Fibroblast of mammary gland (primary cell): ENCODE measurements at places on chromosomes 7 and 10.

DNA sequence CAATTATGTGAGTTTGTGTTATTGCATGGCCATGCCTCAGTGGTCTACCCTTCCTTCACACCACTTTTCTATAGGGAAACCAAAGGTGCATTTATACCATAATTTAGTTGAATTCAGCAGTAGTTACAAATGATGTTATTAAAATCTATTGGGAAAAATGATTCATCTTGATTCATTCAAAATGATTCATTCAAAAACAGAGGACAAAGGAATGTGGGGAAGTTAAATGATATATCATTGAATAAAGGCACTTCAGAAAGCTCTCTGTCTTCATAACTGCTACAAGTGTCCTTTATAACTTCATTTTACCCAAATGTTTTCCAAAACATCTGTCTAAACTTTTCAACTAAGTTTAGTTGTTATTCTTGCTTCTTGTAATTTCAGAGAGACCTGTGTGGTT, 722.9 kb downstream of the GRM8 start:
- no peak for DNase-seq

DNA sequence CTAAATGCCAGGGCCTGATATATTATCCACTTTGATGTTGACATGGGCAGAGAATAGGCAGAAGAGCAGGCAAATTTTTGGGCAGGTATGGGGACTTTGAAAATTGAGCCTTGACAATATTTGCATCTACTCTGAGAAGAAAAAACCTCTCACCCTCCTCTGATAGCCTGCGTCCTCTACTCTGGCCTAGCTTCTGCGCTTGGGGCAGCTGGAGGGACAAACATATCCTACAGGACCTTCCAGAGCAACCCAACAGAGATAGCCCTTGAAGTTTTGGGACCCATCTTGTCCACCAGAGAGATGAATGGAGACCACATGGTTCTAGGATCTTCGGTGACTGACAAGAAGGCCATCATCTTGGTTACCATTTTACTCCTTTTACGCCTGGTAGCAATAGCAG, at the start of gene TAS2R60:
Gene TAS2R60 (plus strand): TSS at position 301 of the 400 bp plus-strand sequence. CDS start 0 bp downstream, at position 301.
- no peak for DNase-seq

- peak; percentile 52 for DNase-seq
Observed at GRCh38 chr10:129968853-129969183, 4.7 kb upstream of the EBF3 start.

DNA sequence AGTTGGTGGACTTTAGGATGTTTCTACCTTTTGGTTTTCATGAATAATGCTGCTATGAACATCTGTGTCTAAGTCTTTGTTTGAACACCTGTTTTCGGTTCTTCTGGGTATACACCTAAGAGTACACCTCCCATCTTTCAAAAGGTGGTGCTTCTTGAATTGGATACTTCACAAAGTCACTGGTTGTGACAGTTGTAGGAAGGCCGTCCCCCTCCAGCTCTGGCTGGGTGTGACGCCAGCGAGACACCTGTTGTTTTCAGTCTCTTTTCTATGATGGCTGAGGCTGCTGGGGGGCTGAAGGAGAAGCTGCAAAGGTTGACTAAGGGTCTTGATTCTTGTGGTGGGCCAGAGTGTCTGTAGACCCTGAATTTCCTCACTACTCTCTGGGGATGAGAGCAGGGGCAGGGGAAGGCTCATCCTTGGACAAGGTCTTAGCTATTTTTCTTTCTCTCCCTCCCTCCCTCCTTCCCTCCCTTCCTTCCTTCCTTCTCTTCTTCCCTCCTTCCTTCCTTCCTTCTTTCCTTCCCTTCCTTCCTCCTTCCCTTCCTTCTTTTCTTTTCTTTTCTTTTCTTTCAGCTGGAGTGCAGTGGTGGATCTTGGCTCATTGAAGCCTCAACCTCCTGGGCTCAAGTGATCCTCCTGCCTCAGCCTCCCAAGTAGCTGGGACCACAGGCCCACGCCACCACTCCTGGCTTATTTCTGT, 5.6 kb downstream of the NEURL1 start:
- DNase-seq, result no peak

DNA sequence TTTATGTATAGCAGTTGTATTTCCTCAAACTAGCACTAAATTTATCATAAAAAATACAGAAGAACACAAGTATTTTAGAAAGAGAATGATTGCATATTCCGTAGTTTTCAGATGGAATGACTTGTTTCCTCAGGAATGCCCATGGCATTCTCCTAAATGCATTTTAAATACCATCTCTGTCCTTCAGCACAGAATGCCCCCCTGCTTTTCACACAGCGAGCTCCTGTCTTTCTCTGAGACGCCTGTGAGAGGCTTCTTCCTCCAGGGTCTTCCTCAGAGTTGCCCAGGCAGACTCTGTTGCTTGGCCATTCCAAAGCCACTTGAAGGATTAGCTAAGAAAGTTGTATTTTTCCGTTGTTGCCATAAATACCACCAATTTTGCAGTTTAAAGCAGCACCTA, 10.1 kb downstream of the LANCL2 start:
- DNase-seq, result no peak

- DNase-seq, result no peak
Observed at GRCh38 chr10:29607576-29607975, 27.2 kb downstream of the SVIL start.

DNA sequence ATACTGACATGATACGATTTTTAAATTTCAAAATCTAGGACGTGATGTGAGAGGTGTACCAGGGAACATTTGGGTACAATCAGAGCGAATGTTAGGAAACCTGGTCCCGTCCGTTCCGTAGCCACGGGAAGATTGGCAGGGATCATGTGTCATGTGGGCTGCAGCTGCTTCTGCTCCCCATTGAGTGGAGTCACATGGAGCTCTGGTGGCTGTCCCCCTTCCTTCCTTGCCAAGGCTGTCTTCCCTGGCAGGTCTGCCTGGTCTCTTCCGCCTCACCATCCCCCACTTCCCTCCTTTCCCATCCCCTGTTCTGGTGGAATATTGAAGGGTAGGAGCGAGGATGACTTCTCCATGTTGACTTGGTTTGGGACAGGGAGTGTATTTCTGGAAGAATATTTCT, 33.8 kb upstream of the FAM180A start:
- DNase-seq, result no peak

GRCh38 chr7:38709123-38709522, 78.0 kb upstream of the AMPH start:
- no peak for DNase-seq

GRCh38 chr7:38932509-38933168, 23.6 kb upstream of the VPS41 start:
- DNase-seq, result peak; percentile 48

- DNase-seq, result peak; percentile 25
Observed at GRCh38 chr7:107387128-107387527, 82.7 kb upstream of the GPR22 start.

DNA sequence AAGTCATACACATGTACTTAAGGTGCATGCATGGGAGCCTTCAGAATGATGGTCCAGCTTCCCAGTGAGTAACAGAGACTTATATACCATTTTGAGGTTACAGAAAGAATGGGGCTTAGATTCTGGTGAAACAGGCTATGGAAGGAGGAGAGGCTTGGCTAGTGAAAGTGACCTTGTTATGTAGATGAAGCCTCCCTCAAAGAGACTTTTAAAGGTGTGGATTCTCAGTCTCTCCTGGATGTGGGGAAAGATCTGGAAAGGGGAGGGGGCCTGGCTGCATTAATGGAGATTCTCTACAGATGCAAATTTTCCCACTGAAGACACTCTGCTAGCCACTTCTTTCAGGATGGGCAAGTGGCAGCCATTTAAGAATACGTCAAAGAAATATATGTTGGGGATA, 5.5 kb downstream of the RASSF4 start:
- DNase-seq, result no peak

DNA sequence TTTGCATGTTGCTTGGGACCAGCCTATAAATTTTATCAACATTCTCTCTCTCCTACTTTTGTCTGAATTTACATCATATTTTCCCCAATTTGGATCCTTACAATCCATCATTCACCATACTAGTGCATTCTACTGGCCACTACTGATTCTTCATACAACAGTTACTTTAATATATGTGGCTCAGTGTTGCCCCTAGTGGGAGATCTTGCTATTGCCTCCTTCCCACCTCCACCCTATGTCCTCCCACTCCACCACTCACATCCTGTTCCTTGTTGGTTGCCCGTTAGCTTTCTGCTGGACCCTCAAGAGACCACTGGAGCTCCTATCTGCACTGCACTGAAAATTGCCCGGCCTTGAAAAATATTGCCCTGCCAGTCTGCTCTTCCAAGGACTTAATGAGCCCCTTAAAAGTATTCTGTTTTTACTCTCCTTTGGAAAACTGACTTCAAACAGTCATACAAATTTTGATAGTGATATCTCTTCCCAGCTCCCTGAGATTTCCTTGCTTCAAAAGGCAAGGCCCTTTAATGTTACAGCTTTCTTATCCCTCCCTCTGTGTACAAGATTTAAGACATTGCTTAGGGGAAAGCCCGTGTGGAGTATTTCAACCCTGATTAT, 243.2 kb upstream of the TMEM229A start:
- no peak for DNase-seq

- DNase-seq, result no peak
Observed at GRCh38 chr7:7327423-7327822, 145.1 kb downstream of the C1GALT1 start.

- DNase-seq, result no peak
Observed at GRCh38 chr7:50416527-50417182, 33.5 kb downstream of the FIGNL1 start.

- peak; percentile 5 for DNase-seq
Observed at GRCh38 chr10:22556774-22557173, 157.6 kb downstream of the PIP4K2A start.

DNA sequence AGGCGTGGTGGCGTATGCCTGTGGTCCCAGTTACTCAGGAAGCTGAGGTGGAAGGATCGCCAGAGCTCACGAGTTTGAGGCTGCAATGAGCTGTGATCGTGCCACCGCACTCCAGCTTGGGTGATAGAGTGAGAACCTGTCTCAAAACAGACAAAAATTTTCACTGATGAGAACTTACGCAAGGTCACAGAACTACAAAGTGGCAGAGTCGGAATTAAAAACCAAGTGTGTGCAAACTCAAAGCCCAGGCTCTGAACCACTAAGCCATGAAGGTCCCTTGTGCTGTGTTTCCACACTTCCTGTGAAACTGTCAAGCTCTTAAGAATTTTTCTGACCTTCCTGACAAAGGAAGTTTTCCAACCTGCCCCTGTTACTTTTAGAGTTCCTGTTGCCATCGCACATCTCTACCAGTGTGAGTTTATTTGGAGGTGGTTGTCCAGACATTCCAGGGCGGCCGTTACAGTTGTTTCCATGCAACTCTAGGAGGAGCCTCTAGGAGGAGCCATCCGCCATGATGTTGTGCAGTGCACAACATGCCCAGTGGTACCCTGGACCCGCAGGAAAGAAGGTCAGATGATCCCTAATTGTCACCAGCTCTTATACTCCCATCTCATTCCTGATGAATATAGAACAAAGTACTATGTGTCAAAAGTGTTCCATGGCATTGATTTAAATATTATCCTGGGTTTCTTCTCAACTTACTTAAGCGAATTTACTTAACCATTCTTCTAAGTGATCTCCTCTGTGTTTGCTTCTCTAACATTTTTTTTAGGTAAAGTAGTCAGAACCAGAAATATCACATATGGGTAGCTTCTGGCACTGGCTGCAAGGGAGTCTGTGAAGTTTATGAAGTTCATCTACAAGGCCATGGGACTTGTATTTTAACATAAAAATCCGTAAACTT, 49.0 kb upstream of the LYZL1 start:
- peak; percentile 40 for DNase-seq

GRCh38 chr10:3525832-3526449, 259.1 kb downstream of the KLF6 start:
- DNase-seq, result peak; percentile 100

GRCh38 chr10:14450041-14450491, 119.3 kb upstream of the FRMD4A start:
- no peak for DNase-seq

DNA sequence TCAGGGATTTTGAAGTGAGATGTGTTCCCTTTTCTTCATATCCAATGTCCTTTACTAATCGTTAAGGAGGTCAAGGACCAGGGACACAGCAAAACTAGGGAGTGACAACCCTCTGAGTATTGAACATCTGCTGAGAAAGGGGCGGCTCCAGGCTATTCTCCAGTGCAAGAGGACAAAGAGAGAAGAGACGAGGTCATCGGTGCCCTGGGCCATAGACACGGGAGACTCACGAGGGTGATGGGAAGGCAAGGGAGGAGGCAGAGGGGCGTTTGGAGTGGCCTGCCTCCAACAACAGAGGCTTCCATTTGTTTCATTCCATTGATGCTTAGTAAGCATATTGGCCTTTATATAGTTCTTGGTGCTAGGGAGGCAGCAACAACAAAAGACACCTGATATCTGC, 268.4 kb downstream of the CXCL12 start:
- no peak for DNase-seq

DNA sequence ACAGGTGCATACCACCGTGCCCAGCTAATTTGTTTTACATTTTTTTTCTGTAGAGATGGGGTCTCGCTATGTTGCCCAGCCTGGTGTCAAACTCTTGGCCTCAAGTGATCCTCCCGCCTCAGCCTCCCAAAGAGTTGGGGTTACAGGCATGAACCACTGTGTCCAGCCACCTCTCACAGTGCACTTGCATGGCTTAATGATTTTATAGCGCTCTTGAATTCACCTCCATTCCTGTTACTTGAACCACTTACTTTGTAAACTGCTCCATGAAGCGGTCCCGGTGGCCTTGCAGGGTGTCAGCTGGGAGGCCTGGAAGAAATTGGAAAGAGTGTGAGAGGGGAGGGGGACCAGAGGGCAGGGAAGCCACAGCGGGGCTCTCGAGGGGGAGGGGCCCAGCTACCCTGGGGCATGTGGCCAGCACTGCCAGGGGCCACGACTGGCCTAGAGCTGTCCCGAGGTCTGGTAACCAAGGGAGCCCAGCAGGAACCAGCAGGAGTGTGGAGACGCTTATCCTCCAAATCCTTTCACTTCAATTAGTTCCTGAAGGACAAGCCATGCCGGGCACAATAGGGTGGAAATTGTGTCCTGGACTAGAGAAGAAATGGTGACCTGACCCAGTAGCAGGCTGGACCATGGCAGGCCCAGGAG, 76.0 kb downstream of the SPDYE5 start:
- no peak for DNase-seq

- DNase-seq, result peak; percentile 70
Observed at GRCh38 chr10:33506838-33507661, 172.6 kb upstream of the NRP1 start.

- no peak for DNase-seq
Observed at GRCh38 chr7:101402081-101402779, 39.6 kb downstream of the COL26A1 start.

GRCh38 chr10:103612462-103613365, 119.2 kb downstream of the NEURL1 start:
- peak; percentile 92 for DNase-seq

- no peak for DNase-seq
Observed at GRCh38 chr7:17554341-17555015, 256.0 kb downstream of the AHR start.

- no peak for DNase-seq
Observed at GRCh38 chr10:5656737-5657579, 9.4 kb downstream of the ASB13 start.

- no peak for DNase-seq
Observed at GRCh38 chr7:151795168-151795811, 81.6 kb downstream of the PRKAG2 start.

- peak; percentile 78 for DNase-seq
Observed at GRCh38 chr7:138565451-138566114, 105.5 kb downstream of the TRIM24 start.
